ENCODE measurements at places on chromosomes 4 and X.

DNA sequence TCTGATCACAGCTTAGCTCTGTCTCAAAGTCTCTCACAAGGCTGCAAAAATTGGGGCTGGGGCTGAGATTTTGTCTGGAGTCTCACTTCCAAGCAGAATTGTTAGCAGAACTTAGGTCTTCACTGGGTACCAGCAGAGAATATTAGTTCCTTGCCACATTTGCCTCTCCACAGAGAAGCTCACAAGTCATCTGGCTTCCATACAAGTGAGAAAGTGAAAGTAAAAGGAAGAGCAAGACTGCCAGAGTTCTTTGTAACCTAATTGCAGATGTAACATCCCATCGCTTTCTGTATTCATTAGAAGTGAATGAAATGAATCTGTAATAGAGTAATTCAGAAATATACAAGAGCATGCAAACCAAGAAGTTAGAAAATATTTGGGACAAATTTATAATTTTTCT, 624.1 kb upstream of the GNPDA2 start:
- no peak overlapping the region for H3K4me3 ChIP-seq
- H3K27me3 ChIP-seq: no peaks in the 10 kb centered on the region
- no peak for DNase-seq
- no peaks in the 10 kb centered on the region for H3K4me1 ChIP-seq
- no peaks in the 10 kb centered on the region for H3K36me3 ChIP-seq
- H3K27ac ChIP-seq: no peak overlapping the region

DNA sequence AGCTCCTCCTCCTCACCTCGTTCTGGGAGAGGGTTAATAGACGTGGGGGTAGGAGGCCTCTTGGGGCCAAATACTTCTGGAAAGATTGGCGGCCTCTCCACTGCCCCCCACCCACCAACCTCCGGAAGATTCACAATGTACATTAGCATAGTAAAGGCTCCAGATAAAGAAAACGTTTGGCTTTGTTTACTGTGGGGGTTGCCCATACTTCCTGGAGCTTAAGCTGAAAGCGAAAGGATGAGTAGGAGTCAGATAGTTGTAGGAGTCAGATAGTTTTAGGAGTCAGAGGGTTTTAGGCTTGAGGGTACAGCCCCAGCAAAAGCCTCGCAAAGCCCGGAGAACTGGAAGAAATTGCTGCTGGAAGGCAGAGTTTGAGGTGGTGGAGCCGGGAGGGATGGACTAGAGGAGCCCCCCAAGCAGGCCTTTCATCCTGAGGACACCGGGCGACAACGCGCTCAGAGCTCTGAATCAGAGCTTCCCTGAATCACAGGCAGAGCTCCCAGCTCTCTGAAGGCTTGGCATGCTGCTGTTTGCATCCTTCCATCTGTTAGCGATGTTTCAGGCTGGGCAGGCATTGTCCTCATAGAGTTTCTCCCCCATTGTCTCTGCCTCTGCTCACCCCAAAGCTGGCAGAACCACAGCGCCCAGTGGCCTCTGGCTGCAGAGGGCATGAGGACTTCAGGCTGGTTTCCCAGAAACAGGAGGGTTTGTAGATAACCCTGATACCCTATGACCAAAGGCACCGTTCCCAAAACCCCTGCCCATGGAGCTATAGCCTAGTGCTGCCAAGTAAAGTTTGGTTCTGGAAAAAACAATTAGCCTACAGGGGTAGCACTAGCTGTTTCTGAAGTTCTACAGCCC, 280.7 kb downstream of the BCOR start:
- no peaks in the 10 kb centered on the region for H3K36me3 ChIP-seq
- no peak overlapping the region for H3K27ac ChIP-seq
- H3K4me1 ChIP-seq: peaks cover 56% of the 10 kb centered on the region
- peaks cover 68% of the 10 kb centered on the region for H3K27me3 ChIP-seq
- peak overlapping the region; percentile 40 for H3K4me3 ChIP-seq

- H3K4me3 ChIP-seq: no peak overlapping the region
- H3K27me3 ChIP-seq: no peaks in the 10 kb centered on the region
- DNase-seq: no peak
- no peaks in the 10 kb centered on the region for H3K4me1 ChIP-seq
- no peaks in the 10 kb centered on the region for H3K36me3 ChIP-seq
These were observed 205.0 kb upstream of the TET2 start for GRCh38 chr4:104941661-104942062.

DNA sequence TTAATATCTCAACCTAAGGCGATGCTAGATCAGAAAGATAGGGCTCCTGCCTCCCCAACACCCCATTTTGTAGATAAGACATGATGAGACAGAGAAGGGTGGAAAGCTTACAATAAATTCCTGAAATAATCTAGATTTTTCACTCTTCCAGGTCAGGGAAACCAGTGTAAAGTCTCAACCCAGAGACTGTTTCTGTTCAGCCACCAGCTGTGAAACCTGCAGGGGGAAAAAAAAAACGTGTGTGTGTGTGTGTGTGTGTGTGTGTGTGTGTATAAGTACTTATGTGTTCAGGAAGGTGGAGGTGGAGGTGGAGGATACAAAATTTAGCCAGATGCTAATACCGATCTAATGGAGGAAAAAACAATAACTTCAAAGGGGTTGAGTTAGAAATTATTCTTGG, 773 bp upstream of the ITM2A start:
- H3K4me3 ChIP-seq: peak overlapping the region; percentile 86
- H3K27me3 ChIP-seq: peaks cover 3% of the 10 kb centered on the region
- H3K36me3 ChIP-seq: no peaks in the 10 kb centered on the region
- DNase-seq: no peak

DNA sequence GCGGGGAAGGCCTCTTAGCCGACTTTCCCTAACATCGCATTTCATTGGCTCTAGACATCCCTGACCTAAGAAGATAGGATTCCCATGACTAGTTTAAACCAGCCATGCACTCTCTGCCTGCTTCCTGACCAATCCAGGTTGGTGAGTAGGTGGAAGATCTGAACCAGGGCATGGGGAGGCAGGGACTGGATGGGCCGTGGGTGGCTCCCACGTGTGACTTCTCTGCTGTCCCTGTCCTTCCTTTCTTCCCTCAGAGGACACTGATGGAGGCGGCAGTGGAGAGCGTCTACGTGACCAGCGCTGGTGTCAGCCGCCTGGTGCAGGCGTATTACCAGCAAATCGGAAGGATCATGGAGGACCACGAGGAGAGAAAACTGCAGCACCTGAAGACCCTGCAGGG, 90.7 kb downstream of the EVC start:
- H3K27ac ChIP-seq: no peak overlapping the region
- peaks cover 34% of the 10 kb centered on the region for H3K36me3 ChIP-seq
- no peaks in the 10 kb centered on the region for H3K4me1 ChIP-seq
- DNase-seq: no peak
- H3K27me3 ChIP-seq: no peaks in the 10 kb centered on the region

GRCh38 chr4:100246697-100247096, 56.4 kb upstream of the DDIT4L start:
- DNase-seq: no peak
- no peaks in the 10 kb centered on the region for H3K36me3 ChIP-seq
- H3K27ac ChIP-seq: no peak overlapping the region
- H3K27me3 ChIP-seq: no peaks in the 10 kb centered on the region
- H3K4me3 ChIP-seq: no peak overlapping the region

DNA sequence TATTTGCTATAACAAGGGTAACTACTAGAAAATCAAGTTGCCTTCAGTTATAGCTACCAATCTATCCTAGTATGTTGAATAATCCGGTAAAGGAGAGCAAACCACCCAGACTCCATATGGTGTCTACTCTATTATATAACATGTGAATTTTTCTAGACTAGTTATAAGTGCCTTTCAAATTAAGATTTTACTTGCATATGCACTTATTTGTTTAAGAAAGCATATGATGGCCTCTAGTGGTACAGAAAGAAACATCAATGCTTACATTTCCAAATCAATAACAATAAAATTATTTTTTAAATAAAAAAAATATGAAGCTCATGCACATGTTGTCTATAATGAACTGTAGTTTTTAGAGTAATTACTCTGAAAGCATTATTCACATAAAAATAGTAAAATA, 1516.4 kb upstream of the PABPC4L start:
- H3K27ac ChIP-seq: no peak overlapping the region
- H3K27me3 ChIP-seq: peaks cover 3% of the 10 kb centered on the region
- DNase-seq: no peak
- no peaks in the 10 kb centered on the region for H3K36me3 ChIP-seq
- no peak overlapping the region for H3K4me3 ChIP-seq

DNA sequence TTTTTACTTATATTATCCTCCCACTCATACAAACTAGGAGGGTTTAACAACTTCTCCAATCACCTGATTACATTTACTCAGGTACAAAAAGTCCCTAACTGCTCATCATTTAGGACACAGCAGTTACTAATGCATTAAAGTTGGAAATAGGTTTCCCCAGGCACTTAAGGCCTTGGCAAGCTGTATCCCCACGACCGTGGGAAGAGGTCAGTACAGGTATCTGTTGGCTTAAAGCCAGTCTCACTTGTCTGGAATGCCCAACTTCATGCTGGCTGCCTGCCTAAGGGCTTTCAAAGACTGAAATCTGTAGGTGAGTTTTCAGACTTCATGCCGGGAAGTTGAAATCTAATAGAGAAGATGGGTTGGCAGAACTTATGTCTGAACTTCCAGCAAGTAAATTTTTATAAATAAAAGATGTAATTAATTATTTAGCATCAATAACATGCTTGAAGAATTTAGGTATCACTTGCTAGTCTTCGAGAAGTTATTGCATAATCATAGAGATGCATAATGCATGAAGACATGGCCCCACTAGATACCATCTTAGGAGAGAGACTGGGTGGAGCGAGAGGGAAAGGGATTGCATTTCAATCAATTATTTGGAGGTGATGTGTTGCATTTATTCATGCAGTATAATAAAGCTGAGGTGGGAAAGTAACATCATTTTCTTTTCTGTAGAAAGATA, 54.2 kb downstream of the SCD5 start:
- peaks cover 29% of the 10 kb centered on the region for H3K4me1 ChIP-seq
- H3K36me3 ChIP-seq: no peaks in the 10 kb centered on the region
- H3K27ac ChIP-seq: no peak overlapping the region
- DNase-seq: no peak
- H3K4me3 ChIP-seq: no peak overlapping the region
- H3K27me3 ChIP-seq: peaks cover 16% of the 10 kb centered on the region

DNA sequence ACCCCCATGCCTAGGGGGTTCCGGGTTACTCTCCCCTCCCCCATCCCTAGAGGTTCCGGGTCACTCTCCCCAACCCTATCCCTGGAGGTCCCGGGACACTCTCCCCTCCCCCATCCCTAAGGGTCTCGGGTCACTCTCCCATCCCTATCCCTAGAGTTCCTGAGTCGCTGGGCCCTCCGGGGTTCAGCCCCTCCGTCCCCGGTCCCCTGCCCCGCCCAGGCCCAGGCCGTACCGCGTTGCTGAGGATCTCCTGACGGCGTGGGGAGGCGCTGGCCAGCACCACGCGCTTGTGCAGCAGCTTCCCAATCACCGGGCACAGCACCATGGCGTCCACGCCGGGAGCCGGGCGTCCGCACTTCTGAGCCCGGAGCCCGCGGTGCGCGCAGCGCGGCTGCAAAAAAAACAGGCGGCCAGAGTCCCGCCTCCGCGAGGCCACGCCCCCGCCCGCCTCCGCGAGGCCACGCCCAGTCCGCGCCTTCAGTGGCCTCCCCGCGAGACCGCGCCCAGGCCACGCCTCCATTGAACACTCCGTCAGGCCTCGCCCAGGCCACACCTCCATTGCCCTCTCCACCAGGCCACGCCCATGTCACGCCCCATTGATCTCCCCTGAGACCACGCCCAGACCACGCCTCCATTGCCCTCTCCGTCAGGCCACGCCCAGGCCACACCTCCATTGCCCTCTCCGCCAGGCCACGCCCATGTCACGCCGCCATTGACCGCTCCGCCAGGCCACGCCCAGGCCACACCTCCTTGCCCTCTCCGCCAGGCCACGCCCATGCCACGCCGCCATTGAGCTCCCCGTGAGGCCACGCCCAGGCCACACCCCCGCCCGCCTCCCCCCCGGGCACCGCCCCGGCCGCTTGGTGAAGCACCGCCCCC, at the start of gene ASMTL:
Gene ASMTL, minus strand, starts transcription at position 394 of the 879 bp plus-strand sequence. Its CDS starts 69 bp downstream, at position 325.
- H3K27ac ChIP-seq: no peak within 1 kb of the TSS
- H3K4me3 ChIP-seq: peak within 1 kb of the TSS; percentile 86
- H3K27me3 ChIP-seq: peaks cover 18% of the 10 kb centered on the region
- H3K36me3 ChIP-seq: peaks cover 25% of the 10 kb centered on the region

GRCh38 chr4:182434720-182435119, 191.5 kb downstream of the TENM3 start:
- no peak overlapping the region for H3K27ac ChIP-seq
- no peak for DNase-seq

DNA sequence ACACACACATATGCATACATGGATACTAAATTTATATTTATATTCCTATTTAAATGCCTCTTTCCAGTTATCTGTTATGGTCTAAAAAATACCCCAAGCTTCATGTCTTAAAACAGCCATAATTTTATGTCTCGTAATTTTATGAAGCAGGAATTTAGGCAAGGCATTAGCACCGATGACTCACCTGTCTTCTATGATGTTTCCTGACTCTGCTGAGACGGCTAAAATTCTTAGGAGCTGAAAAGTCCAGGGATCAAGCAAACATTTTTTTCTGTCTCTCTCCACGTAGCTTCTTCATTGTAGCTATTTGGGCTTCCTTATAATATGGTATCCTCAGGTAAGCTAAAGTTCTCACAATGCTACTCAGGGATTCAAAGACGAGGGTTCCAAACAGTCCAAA, 930.3 kb downstream of the STIM2 start:
- H3K4me3 ChIP-seq: no peak overlapping the region
- H3K27ac ChIP-seq: no peak overlapping the region
- no peaks in the 10 kb centered on the region for H3K27me3 ChIP-seq
- no peak for DNase-seq

DNA sequence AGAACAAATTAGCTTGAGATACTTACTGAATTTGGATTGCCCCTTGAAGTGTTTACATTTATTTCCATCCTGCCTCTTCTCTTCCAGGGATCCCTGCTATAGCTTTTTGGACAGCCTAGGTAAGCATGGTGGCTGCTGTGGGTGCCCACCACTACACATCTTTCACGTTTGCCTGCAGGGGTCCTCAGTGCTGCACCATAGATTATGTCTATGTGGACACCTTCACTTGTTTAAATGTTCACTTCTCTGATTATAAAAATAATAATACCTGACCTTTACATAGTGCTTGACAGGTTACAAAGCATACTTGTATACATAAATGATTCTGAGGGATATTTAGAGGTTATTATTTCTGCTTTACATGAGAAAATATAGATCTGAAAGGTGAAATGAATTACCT, 67.9 kb upstream of the SLC4A4 start:
- H3K4me1 ChIP-seq: peaks cover 25% of the 10 kb centered on the region
- H3K27me3 ChIP-seq: no peaks in the 10 kb centered on the region
- no peak overlapping the region for H3K27ac ChIP-seq
- DNase-seq: peak; percentile 35
- no peaks in the 10 kb centered on the region for H3K36me3 ChIP-seq
- H3K4me3 ChIP-seq: no peak overlapping the region

DNA sequence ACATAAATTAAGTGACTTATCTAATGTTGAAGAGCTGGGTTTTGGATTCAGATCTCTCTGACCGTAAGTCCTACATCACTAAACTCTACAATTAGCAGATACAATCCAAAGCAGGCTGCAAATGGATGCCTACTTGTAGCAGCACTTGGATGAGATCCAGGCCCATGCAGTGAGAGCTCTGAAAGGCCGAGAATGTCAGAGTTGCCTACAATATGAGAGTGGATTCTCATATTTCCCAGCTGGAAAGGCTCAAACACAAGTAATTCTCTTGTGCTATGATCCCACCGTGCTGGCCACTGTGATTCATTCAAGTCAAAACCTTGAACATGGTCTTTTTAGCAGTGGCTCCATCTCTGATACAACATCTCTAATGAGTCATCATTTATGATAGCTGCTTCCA, 125.4 kb upstream of the CHRDL1 start:
- H3K36me3 ChIP-seq: no peaks in the 10 kb centered on the region
- no peak for DNase-seq
- H3K4me3 ChIP-seq: no peak overlapping the region
- H3K4me1 ChIP-seq: no peaks in the 10 kb centered on the region

GRCh38 chrX:129522184-129523078, 859 bp downstream of the SMARCA1 start:
- peaks cover 34% of the 10 kb centered on the region for H3K4me1 ChIP-seq
- peaks cover 13% of the 10 kb centered on the region for H3K36me3 ChIP-seq
- H3K4me3 ChIP-seq: peak overlapping the region; percentile 98
- peak; percentile 79 for DNase-seq

Data from nephron progenitor cell (in vitro differentiated cells).